ENCODE measurements at places on chromosomes 13 and 19.
A peak's percentile ranks its signal among the peaks of the same experiment; 100 is the strongest.

- DNase-seq = no peak
Observed at GRCh38 chr19:31278555-31279435, 70.4 kb downstream of the TSHZ3 start.

DNA sequence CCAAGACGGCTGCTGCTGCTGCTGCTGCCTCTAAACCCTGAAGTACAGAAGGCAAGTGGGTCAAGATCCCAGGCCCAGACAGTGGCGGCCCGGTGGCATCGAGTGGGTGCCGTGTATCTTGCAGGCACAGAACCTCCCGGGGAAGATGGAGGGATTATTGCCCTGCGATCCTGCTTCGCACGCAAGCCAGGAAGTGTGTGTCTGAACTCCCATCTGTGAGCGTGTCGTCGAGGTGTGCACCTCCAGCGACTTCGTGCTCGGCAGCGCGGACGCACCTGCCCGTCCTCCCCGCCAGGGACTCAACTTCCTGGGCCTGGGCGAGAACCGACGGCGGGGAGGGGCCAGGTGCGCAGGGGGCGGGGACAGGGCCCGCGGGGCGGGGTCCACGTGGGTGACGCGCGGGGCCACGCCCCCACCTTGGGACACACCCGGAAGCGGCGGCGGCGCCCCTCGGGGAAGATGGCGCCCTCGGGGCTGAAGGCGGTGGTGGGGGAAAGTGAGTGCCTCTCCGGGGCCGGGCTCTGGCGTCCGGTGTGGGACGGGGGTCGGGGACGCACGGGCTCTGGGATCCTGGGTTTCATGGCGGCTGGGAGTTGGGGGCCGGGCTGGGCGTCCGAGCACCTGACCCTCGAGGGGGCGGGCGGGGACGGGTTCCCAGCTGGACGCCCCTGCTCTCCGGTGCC is at the start of gene STXBP2:
STXBP2 (plus strand) TSS at position 420 of the 683 bp plus-strand sequence; CDS start at position 460, 40 bp downstream.
- DNase-seq = no peak

DNA sequence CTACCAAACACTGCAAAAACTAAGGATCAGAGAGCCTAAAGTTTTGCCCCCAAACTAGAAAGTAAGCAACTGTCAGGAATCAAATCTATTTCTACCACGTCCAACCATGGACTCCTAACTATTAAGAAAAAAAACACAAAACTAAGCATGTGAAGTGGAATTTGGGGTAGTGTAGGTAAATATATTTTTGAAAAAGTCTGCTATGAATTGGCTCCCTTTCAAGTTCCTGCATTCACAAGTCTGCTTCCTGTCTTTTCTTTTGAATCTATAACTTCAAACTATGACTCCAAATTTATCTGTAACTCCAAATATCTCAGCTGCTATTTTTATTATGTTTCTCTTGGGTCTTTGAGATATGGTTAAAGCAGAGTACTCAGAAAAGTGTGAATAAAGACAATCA is 47.0 kb downstream of the PCDH9 start:
- no peak for DNase-seq

- no peak for DNase-seq
Observed at GRCh38 chr19:55305491-55305890, 19.6 kb downstream of the TMEM150B start.

GRCh38 chr19:45782820-45783785 is 813 bp upstream of the DMPK start:
- no peak for DNase-seq

GRCh38 chr13:22012686-22013085 is 341.8 kb downstream of the FGF9 start:
- no peak for DNase-seq

DNA sequence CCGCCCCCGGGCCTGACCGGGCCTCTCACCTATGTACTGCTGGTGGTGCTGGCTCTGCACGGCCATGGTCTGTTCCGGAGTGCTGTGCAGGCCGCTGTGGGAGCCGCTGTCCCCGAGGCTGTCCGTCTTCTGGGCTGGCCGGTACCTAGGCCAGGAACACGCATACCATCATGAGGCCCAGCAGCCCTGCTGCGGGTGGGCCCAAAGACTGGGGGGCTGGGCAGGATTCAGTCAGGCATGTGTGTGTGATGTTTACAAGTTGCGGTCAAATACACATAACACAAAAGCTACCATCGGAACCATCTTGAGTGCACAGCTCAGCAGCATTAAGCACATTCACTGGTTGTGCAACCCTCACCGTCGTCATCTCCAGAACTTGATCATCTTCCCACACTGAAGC is 32.2 kb upstream of the RANBP3 start:
- DNase-seq = no peak

DNA sequence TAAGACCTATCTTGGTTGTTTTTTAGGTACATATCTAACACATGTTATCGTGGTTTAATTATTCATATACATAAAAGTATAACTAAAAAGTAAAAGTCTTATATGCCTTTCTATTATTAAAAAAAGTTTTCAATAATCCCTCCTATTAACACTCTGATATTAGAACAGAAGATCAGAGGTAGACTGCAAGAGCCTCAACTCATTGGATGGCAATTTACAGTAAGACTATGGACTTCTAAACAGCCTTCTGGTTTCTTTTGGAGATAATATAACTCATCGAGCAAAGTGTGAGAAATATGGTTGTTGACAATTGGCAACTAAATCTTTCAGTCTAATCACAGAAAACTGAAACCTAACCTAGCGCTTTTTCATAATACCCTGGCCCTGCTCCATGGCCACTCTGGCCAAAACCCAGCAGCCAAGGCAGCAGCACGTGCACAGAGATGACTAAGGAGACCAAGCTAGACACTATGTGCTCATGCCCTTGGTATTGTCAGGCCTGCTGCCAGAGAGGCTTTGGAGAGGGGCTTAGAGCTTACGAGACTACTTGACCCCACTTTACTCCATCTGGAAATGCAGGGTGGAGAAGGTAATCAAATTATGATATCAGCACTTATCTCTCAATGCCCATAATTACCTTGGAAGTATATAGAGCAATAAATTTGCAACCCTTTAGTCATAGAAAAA is 40.6 kb upstream of the EEF1AKMT1 start:
- peak; percentile 95 for DNase-seq

GRCh38 chr19:17725422-17726078 is 6.3 kb downstream of the MAP1S start:
- no peak for DNase-seq

DNA sequence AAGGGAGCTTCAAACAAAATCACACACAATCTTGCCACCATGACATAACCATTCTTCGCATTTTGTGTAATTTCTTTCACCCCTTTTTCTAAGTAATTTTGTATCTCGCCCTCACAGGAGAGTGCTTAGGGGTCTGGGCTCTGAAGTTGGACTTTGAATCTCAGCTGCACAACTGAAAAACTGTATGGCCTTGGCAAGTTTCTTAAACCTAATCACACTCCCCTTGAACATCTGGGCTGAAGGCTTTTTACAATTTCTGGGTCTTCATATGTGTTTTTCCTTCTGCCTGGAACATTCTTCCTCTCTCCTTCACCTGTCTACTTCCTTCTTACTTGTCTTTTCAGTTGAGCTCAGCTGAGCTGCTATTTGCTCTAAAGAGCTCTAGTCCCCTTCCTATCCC is 24.3 kb upstream of the CPB2 start:
- DNase-seq = no peak

GRCh38 chr13:35993686-35994085 is 137.5 kb downstream of the DCLK1 start:
- DNase-seq = no peak

DNA sequence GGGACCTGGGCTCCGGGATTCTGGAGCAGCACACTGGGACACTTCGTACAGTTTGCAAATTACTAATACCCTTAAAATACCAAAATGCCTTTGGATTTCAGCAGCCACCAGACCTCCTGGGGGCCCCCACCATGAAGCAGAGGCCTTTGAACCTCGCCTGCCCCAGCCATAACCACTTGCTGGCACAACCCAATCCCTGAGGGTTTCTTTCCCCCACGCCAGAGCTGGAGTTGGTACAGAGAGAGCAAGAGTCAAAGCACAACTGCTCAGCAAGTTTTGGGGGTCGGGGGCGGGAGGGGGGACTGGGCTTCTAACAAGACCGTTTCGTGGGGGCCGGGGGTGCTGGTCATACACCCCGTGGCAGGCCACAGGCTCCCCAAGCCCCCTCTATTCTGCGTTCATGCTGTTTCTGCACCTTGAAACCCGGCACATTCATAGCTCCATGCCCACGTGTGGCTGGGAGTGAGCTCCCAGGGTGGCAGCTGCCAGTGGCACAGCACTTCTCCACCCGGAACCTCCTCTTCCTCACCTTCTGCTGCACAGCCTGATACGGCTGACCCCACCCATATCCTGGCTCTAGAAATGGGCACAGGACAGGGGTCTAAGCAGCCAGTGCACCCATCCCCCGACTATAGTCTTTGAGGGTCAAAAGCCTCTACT is 17.1 kb downstream of the PLEKHF1 start:
- DNase-seq = no peak

- no peak for DNase-seq
Observed at GRCh38 chr13:33213024-33213768, 72.4 kb downstream of the STARD13 start.

- DNase-seq = no peak
Observed at GRCh38 chr19:55370305-55370988, at the start of gene IL11. TSS of gene IL11 (minus strand) at chr19:55370463. CDS start at chr19:55370310, 153 bp downstream.

DNA sequence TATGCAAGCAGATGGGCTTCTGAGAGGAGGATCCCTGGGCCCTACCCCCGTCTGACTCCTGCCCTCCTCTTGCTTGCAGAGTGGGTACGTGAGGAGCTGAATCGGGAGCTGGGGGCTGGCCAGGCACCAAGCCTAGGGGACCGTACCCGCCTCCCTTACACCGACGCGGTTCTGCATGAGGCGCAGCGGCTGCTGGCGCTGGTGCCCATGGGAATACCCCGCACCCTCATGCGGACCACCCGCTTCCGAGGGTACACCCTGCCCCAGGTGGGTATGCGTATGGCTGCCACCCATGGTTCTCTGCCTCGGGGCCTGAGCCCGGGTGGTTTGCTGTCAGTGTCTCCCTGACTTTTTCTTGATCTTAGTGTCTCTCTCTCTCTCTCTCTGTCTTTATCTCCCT is 10.4 kb downstream of the CYP2S1 start:
- no peak for DNase-seq

DNA sequence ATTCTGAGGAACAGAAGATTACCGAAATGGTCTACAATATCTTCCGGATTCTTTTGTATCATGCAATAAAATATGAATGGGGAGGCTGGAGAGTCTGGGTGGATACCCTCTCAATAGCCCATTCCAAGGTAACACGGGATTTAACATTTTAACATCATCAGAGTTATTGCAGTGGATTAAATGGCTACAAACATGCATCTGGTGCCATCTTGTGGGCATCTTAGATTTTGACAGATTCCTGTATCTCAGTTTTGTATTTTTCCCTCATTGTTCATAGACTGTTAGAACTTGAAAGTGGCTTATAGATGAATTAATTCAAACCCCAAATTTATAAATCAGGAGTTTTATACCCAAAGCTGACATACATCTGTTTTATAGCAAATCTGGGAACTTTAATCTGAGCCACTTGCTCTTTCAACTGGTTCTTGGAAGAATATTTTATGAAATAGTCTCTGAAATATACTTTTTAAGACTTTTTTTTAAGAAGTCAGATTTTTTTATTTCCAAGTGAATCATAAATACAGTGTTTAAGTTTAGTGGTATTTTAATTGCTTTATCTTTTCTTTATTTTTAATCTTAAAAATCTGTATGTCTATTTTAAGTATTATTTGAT is 215.2 kb downstream of the NBEA start:
- no peak for DNase-seq

- DNase-seq = no peak
Observed at GRCh38 chr13:98972059-98972458, 5.8 kb downstream of the DOCK9 start.
